CD4-positive, alpha-beta T cell treated with Interleukin-15 for 4 hours (primary cell): ENCODE measurements at places on chromosomes 12 and 14.

DNA sequence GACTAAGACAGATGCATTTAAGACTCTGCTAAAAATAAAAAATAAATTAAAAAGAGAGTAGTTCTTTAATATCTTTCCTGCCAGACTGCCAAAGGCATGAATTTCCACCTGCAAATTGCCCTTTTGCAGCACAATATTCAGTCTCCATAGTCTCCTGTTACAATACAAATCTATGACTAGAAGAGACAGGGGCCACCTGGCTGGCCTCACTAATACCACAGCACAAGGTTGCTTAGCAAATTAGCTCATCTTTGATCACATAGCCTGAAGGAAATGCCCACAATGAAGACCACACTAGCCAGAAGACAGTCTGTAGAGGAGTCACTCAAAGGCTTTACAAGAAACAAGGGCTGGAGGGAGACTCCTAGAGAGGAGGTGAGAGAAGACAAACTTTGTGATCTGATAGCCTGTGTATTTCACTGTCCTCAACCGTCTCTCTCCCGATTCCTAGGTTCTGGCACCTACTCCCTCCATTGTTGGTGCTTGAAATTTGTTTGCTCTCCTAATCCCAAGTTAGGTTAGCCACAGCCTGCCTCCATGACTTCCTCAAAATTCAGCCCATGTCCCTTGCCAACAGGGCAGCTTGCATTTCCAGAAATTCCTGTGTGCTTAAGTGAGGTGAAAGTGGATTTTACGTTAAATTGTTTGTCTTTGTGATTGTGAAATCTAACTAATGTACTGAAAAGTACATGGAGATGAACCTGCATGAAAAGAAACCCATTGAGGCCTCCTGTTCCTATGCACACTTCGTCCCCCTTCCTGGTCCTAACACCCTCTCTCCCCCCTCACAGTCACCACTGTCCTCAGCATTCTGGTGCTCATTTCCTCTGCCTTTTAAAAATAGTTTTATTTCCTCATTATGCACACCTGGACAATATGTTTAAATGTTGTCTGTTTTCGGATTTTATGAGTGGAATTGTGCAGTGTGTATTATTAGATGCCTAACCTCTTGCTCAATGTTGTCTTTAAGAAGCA lies 88.7 kb upstream of the PLXNC1 start:
- DNase-seq = no peak

GRCh38 chr14:104086661-104087461 lies 1.4 kb downstream of the ASPG start:
- DNase-seq = no peak

- DNase-seq = no peak
Observed at GRCh38 chr14:100566119-100566518, 21.1 kb downstream of the BEGAIN start.

GRCh38 chr14:74663884-74664283 lies 49.0 kb downstream of the AREL1 start:
- no peak for DNase-seq

GRCh38 chr14:68687746-68688145 lies 105.1 kb downstream of the ZFP36L1 start:
- no peak for DNase-seq

DNA sequence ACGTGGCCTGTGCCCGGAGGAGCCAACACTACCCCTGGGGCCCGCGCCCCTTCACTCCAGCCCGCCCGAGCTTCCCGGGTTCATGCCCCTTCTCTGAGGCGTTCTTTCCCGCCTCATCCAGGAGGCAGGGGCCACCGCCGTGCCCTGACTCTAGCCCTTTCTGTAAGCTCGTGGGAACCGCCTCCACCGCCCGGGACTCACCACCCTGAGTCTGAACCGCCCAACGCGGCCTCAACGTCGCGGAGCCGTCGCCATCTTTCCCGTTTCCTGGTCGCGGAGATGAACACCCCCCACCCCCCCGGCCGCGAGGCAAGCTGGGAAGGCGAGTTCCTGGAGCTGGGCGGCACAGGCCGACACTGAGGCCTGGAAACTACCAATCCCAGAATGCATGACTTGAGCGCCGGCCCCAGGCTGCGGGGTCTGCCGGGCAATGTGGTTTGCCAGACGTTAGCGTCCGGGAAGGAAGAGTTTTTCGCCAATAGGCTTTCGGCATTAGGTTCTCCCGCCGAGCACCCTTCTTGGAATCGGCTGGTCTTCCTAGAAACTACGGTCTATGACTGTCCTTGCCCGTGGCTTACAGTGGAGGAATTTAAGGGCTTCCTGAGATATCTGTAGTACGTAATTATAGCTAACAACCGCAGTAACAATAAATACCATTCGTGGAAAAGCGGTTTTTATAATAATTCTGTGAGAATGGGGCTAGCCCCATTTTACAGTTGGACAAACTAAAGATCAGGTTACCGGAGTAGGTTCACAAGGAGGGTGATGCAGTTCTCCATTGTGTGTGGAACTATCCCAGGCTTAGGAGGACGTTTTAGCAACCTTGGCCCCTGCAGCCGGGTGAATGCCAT lies at the start of gene DDX23:
Gene DDX23, minus strand, starts transcription at position 281 of the 851 bp plus-strand sequence. CDS start 6,381 bp downstream, outside the sequence.
- peak; percentile 97 for DNase-seq

DNA sequence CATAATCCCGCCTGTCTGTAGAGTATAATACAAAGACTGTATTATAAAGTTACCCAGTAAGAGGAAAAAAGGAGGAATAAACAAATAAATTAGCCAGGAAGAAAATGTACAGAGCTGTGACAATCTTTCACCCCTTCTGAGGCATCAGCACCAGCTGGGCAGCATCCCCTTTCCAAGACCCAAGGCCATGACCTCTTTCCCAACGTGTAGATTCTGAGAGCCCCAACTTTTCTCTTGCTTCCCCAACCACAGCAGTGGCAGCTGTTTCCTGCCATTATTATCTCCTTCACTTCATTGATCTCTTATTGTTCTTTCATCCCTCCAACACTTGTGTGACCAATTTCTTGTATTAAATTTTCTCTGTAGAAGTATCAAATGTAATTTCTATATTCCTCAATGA lies 101.6 kb downstream of the BBS10 start:
- no peak for DNase-seq

DNA sequence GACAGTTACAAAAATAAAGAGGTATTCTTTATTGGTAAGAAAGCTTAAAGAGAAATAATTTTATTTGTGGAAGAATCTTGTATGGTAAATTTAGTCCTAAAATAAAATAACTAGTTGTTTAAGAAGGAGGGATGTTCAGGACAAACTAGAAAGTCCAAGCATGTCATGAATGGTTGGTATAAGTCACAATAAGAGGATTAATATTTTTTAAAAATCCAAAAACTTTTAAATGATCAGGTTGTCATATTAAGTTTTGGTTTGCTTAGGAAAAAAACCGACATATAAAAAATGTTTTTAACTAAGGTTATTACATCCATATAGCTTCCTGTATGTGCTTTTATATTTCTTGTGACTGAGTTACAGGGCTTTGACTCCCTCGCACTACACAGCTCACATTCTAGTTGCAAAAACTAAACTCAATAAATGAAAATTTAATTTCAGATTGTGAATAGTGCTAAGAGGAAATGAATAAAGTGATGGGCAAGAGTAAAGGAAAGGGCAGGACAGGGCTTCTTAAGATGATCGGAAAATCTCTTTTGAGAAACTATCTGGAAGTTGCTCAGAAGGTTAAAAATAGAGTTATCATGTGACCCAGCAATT lies 80.7 kb upstream of the METAP2 start:
- no peak for DNase-seq

- DNase-seq = no peak
Observed at GRCh38 chr14:44910821-44911220, 50.9 kb downstream of the KLHL28 start.

GRCh38 chr14:66008631-66009030 lies 477.5 kb upstream of the CCDC196 start:
- DNase-seq = no peak

DNA sequence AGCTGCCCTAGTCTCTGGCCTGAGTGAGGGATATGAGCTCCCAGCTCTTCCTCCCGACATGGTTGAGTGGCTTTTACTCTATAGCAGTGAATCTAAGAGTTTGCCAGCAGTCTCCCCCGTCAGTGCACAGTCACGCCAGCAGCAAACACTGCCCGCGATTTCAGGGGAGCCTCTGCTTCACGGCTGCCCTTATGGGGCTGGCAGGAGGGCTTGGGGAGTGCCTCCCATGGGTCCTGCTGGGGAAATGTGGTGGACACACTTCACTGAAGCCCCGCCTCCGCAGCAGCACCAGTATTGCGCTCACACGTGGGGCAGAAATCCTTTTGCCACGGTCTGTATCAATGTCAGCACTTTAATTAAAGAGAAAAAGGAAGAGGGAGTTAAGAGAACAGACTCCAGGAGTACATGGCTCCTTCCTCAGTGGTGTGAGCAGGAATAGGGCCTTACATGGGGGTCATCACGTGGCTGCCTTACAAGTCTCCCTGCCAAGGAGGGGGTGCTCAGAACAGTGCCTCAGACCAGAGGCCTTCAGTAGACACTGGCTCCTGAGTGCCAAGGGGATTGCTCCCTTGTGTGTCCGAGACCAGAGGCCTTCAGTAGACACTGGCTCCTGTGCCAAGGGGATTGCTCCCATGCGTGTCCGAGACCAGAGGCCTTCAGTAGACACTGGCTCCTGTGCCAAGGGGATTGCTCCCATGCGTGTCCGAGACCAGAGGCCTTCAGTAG lies 55.7 kb downstream of the SFSWAP start:
- DNase-seq = no peak

DNA sequence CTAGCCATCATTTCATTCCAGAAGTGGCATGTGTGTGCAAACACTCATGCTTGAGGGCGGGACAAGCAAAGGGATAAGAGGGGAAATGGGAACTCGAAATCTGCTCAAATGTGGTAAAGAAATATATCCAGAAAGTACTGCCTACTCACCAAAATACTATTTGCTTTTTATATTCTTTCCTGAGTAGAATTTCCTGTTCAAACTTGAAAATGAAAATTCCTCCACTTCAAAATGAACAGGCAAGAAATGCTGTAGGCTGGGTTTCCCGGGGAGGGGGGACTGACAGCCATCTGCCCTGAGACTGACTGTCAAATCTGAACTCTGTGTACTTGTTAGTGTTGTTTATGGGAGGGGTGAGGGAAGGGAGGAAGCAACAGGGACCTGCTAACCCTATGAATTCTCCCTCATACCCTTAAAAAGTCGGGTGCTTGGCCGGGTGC lies 34.6 kb downstream of the NTF3 start:
- no peak for DNase-seq

DNA sequence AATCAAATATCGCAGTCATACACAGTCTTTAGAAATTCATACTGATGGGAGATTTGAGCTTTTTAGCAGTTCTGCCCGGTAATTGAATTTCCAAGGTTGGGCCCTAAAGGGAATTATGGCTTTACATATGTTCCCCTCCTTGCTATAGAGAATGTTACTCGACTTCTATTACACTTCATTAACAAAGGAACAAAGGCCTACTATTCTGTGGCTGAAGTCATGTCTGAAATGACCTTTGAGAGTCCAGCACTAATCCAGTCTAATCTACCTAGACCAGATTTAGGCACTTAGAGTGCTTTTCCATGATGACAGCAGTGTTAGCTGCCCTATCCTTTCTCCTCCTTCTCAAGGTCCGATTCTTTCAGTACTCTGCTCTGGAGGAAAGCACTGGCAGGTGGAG lies 305.3 kb downstream of the MED13L start:
- DNase-seq = no peak

DNA sequence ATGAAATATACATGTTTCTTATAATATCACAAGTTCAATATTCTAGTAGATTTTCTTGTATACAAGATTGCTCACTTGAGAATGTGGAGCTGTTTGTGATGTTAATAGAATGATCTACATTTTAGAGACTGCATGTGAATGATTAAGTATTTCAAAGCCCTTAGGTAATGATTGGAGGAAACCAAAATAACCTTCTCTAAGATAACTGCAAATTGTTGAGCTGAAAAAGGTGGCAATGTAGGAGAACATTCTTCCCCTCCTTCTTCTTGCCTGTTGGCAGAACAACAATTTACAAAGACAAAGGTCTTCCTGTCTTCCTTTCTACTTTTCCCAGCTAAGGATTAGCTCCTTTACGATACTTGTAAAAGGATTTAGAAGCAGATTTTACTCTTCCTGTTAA lies 2.0 kb upstream of the CLEC6A start:
- DNase-seq = no peak

GRCh38 chr14:64654901-64655300 lies 49.3 kb upstream of the PLEKHG3 start:
- no peak for DNase-seq

GRCh38 chr12:110649341-110649847 lies 35.5 kb downstream of the TCTN1 start:
- DNase-seq = no peak

GRCh38 chr12:32558903-32559302 lies 120.2 kb upstream of the DNM1L start:
- no peak for DNase-seq

DNA sequence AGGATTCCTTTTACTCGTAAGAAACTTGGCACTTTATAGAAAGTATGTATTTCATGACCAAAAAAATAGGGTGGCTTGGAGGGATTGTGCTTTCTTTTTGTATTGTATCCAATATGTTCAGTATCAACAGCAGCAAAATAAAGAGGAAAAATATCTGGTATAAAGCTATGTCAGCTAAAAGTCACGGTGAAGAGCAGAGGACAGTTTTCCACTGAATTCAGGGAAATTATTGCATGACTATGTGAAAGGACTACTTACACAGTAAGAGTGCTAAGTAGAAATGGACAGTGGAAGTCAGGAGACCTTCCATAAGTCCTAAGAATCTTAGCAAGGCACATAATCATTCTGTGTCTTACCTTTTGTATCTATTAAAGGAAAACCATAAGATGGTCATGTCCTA lies 19.3 kb downstream of the TSHR start:
- DNase-seq = no peak
